ENCODE measurements at places on chromosomes 4 and X.

DNA sequence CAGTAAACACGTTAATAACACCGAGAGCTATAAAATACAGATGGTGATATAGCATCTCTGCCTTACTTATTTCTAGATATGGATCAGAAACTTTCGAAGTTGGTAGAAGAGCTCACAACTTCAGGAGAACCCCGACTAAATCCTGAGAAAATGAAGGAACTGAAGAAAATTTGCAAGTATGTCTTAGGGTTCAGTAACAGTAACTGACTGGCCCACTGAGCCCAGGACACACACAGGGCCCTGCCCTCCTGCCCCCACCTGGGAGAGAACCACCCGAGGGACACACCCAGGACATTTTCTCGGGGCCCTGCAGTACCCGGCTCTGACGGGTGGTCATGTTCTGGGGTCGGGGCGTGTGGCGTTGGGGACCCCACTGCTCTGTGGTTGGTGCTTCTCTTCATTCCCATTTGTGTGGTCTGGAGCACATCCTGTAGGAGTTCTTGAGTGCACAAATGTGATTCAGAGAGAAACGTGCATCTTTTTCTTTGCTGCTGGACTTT is 1.1 kb downstream of the UVSSA start:
- DNase-seq = no peak

GRCh38 chr4:109662771-109663170 is 40.5 kb downstream of the CASP6 start:
- no peak for DNase-seq

- no peak for DNase-seq
These were observed 1091.8 kb downstream of the RAPGEF2 start for GRCh38 chr4:160194716-160195115.

DNA sequence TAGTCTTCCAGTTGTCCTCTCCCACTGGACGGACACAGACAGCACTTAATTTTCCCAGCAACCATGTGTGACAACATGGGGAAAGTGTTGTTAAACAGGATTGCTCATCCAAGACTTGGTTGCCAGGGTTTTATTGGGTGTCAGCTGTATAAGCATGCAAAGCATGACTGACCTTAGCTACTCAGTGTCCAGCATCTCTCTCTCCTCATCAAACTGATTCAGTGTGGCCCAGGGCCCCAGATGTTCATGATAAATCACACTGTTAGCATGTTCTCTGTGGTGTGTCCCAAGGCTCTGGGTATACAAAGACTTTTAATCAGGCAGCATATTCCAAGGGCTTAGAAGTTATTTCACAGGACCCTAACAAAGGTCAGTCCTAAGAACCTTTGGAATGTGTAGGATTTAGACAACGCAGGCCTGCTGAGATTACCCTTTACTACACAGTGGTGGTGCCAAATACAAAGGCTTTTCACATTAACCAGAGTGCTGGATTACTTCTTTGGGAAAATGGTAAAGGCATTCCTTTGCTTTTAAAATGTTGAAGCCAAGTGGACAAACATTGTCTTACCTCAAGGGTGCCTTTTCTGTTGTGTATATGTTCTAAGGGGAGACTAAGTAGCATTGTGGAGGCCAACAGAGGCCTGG is 213.3 kb downstream of the GLUD2 start:
- DNase-seq = no peak

DNA sequence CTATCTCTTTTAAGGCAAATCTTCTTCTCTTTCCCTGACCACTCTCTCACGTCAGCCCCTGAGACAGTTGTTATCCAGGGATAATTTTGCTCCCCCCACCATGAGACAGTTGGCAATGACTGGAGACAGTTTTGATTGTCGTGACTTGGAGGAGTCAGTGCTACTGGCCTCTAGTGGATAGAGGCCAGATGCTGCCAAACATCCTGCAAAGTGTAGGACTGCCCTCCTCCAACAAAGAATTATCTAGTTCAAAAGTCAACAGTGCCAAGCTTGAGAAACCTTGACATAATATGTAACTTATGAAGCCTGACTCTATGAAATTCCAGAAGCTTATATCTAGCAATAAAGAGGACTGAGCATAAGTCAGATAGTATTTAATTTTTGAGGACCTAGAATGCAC is 502.1 kb upstream of the IGFBP7 start:
- no peak for DNase-seq

DNA sequence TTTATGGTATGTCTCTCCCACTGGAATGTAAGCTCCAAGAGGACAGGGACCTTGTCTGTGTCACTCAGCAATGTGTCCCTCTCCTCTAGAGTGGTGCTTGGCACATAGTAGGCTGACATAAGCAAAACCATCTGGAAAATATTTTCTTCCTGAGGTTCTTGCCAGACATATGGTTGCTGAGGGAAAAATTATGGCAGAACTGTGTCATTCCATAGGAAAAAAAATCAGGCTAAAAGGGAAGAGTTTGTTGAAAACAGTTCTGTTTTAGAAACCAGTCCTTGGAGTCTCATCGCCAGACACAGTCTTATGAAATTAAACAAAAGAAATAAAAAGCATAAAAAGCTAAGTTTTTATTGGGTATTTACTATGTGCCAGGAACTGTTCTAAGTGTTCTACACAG is 60.9 kb downstream of the RTL9 start:
- no peak for DNase-seq

DNA sequence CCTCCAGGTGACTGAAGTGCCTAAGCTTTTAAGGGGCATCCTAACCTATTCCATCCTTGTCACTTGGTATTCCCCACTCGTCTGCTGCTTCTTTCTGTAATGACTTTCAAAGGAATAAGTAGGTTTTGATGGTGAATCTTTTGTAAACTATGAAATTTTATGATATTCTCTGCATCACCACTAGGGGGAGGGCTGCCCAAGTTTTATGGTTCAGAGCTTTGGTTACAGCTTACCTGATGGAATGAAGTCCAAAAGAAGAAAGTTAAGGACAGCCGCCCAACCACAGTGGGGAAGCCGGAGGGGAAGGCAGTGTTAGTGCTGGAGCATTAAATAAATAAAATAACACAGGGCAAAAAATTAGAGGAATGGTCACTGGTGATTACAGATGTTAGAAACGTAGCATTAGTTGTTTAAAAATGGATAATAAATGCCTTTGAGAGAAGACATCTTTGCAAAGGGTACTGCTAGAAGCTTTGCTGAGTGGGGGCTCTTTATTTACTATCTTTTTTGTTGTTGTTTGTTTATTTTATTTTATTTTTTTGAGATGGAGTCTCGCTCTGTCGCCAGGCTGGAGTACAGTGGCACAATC is 204.9 kb downstream of the GBA3 start:
- no peak for DNase-seq

DNA sequence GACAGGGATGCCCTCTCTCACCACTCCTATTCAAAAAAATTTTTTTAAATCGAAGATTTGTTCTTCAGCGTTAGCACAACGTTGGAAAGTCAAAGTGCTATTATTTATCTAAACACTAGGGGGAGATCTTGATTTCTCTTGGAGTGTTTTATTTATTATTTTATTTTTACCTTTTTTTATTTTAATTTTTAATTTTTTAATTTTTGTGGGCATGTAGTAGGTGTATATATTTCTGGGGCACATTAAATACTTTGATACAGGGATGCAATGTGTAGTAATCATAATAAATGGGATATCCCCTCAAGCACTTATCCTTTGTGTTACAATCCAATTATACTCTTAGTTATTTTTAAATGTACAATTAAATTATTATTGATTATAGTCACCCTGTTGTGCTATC is 37.4 kb upstream of the SLC10A4 start:
- DNase-seq = no peak

- no peak for DNase-seq
These were observed 101.8 kb upstream of the GUCY1A1 start for GRCh38 chr4:155564880-155565279.

GRCh38 chr4:176377780-176378179 is 58.0 kb downstream of the SPCS3 start:
- no peak for DNase-seq

DNA sequence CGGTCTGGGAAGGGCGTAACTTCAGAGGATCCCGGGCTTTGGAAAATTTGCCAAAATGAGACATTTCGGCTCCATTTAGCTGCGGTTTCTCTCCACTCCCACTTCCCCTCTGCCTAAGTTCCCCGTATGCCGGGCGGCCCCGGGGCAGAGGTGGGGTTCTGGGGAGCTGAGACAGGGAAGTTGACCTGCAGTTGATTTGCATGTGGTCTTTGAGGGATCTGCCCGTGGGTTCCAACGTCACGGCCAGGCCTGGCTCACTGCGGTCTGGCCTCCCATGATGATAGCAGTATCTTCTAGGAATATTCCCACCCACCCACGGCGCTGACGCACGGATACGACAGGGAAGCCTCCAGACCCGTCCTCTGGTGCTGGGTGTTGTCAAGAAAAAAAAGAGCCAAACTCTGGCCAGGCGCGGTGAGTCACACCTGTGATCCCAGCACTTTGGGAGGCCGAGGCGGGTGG is 27.3 kb upstream of the CRLF2 start:
- DNase-seq = no peak

GRCh38 chr4:15707363-15707715 is 4.5 kb downstream of the BST1 start:
- DNase-seq = no peak

DNA sequence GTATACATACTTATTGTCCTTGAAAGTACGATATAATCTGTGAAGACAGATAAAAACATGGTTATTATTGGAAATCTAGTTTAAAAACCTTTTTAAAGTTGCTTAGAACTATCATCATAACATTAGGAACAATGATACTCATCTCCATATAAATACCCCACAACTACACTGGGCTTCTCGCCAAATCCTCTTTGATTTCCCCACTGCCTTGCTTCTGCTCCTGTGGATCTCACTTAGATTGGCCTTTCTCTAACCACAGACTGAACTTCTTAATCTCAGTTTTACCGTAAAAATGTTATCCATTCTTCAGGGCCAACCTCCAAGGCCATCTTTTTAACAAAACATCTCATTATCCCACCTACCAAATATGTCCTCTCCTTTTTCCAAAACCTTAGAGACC is 77.6 kb downstream of the PRKG2 start:
- no peak for DNase-seq

DNA sequence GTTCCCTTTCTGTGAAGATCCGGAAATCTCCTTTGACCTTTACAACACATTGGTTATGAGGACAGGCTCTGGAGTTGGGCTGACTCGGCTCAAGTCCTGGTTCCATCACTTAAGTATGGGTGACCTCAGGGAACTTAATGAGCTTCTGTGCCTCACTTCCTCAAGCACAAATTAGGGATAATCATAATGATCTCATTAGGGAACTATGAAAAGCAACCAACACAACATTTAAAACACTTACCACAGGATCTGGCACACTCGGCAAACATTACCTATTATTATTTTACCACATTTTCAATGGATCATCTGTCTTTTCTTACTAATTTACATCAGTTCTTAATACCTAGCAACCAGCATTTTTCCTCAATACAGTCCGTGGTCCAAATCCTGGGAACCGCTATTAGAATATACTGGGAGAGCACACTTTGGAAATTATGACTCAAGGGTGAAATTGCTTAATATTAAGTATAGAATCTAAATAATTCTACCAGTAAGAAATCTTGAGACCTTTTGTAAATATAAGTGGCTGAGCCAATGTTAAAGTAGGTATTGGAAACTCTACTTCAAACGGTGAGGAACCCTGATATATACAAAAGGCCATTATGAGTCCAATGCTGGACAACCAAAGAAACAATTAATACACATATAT is 19.6 kb downstream of the ADGRA3 start:
- DNase-seq = no peak

- no peak for DNase-seq
These were observed 197.2 kb upstream of the ZFP42 start for GRCh38 chr4:187798385-187798784.

DNA sequence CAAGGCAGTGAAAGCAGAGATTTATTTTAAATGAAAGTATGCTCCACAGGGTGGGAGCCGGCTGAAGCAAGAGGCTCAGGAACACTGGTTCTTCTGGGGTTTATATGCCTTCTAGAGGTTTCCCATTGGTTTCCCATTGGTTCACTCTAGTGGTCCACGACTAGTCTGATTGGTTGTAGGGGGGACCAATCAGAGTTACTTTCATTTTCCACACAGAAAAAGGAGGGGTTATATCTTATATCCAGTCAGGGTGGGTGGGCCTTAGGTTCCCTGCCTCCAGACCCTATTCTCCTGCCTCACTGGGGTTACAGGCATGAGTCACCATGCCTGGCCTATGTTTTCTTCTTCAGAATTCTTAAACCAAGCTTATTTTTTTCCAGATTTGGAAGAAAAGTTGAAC is 101.6 kb downstream of the KLHL8 start:
- no peak for DNase-seq

DNA sequence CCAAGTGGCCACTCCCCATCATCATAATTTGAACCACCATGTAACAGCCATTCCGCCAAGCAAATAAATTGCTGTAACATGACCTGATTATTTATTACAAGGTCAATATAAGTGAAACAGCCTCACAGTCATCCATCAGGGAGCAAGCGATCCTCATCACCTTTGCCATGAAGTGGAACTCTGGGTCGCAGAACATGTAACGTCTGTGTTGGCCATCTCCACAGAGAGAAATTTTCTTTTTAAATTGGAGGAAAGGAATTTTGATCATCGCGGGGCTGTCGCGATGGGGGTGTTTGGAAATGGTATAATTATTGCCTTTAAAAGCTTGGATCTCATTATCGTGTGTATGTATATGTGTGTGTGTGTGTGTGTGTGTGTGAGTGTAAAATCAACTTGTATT is 90.2 kb downstream of the SHOX start:
- DNase-seq = no peak

- DNase-seq = no peak
These were observed 38.5 kb upstream of the STPG2 start for GRCh38 chr4:98181809-98182208.

GRCh38 chr4:10703766-10704429 is 19.3 kb upstream of the CLNK start:
- no peak for DNase-seq

DNA sequence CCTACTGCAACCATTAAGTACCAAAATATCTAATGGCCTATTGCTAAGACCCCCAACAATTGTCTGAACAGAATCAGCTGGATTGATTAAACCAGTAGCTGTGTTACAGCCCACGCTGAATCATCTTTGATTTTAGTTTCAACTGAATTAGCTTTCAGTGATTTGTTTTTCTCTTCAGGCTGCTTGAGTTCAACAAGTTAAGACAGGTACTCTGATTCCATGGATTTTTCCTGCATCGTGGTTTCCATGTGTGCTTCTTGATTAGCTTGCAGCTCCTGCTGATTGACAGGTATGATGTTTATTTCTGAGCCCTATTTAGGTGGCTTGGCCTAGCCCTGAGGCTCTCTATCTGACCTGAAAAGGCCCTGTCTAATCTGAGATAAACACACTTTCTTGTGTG is 91.3 kb downstream of the GUCY2F start:
- no peak for DNase-seq

- no peak for DNase-seq
These were observed 102.9 kb upstream of the LRPAP1 start for GRCh38 chr4:3634894-3635820.
